ENCODE measurements at places on chromosomes 2 and 18.

- DNase-seq, result no peak
These were observed 100.4 kb upstream of the FZD5 start for GRCh38 chr2:207869784-207870778.

DNA sequence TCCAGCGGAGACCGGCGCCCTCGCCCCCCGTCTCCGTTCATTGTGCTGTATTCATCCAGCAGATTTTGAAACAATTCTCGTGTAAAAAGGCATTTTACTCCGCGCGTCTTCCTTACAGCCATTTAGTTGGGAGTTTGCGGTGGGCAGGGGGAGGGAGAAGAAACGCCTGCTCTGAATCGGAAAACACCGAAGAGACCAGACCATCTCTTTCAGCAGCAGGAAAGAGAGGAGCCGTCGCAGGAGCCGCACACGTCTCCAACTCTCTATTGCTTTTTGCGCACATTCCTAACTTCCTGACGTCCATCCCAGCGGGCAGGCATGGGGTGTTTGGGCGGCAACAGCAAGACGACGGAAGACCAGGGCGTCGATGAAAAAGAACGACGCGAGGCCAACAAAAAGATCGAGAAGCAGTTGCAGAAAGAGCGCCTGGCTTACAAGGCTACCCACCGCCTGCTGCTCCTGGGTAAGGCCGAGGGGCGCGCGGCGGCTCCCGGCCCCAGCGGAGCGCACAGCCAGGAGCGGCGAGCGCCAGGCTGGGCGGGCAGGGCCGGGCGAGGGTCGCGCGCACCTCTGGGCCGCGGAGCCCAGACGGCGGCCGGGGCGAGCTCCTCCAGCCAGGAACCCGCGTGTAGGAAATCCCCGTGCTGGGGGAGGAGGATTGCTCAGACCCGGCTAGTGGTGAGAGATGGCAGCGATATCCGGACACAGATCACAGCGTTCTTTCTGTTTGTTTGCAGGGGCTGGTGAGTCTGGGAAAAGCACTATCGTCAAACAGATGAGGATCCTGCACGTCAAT is 63.2 kb downstream of the GNAL start:
- DNase-seq, result no peak

DNA sequence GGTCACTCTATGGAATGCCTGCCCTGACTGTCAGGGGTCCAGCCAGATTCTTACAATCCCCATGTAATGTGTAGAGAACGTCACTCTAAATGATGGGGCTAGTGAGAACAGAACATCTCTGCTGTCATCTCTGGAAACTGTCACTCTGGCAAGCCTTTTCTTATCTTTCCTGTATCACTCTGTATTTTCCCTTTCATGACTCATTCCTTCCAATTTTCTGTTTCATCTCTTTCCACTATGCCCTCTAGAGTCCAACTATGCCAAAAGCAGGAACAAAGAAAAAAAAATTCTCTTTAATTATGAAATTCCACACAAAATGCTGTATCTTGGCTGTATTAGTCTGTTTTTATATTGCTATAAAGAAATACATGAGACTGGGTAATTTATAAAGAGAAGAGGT is 608.8 kb downstream of the ADCYAP1 start:
- no peak for DNase-seq

DNA sequence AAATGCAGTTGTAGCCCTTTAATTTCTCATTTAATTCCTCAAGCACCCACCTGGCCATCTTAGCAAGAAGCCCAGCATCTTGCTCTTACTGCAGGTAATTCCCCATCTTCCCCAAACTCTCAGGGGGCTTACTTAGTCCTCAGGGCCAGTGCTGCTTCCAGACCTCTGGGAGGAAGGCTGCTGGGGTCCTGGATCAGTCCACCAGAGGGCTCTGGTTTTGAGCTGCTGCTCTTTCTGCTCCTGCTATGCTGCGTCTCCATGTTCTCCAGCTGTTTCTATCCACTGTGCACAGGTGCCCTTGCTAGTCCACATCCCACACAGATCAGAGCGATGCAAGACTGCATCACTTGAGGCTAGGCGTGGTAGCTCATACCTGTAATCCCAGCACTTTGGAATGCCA is 34.5 kb upstream of the TMEM87B start:
- no peak for DNase-seq

GRCh38 chr2:188720811-188721605 is 253.2 kb upstream of the COL3A1 start:
- no peak for DNase-seq

All from activated T-cell treated with anti-CD3 and anti-CD28 coated beads for 1 hour (primary cell).